ENCODE measurements at places on chromosomes 16 and 17.

DNA sequence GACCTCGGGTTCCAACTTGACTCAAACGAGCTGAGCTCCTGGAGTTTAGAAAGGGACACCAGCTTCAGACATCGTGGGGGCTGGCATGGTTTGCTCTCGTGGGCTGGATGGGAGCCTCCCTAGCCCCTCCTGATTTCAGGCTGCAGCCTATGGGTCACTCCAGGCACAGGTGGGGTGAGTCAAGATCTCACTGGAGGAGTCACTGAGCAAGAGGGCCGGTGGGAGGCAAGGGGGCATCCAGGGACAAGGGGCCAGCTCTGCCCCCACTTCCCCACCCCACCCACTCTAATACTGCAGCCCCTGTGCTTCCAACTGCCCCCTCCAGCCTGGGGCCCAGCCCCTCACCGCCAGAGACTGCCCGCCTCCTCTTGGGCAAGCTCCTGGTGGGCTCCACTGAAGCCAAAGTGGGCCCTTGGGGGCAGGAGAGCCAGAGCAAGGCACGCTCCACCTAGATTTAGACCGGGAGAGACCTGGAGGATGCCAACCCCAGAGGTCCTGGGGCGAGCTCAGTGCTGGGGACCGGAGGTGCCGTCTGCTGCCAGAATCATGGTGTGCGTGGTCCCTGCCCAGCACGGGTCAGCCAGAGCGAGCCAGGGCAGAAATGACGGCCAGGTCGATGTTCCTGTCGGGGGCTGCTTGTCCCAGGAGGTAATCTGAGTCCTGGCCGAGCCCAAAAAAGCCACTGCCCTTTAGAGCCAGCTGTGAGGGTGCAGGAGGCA, 6.4 kb downstream of the SLC16A3 start:
- no peak for DNase-seq

DNA sequence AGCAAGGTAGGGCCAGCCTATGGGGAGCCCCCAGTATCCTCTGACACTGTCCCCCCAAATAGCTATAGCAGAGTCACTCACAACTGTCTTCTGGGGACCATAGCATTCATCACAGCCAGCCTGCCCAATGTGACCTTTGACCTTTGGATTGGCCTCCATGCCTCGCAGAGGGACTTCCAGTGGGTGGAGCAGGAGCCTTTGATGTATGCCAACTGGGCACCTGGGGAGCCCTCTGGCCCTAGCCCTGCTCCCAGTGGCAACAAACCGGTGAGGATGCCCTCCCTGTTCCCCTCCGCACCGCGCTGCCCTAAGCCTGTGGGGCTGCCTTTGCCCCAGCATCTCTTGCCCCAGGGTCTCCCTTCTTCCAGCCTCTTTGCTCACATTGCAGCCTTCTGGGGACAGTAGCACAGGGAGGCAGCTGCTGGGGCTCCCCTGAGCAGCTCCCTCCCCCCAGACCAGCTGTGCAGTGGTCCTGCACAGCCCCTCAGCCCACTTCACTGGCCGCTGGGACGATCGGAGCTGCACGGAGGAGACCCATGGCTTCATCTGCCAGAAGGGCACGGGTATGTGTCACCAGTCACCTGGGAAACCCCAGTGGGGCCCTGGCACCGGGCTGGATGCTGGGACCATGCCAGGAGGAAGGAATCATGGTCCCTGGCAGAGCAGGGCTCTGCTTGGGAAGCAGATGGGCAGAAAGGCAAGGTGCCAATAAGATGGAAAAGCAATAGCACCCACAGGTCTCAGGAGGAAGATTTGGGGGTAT, 61.1 kb downstream of the MRC2 start:
- DNase-seq = no peak

GRCh38 chr17:61504697-61505096, 52.5 kb downstream of the TBX4 start:
- no peak for DNase-seq

GRCh38 chr16:80176114-80176513, 364.7 kb upstream of the DYNLRB2 start:
- DNase-seq = no peak

DNA sequence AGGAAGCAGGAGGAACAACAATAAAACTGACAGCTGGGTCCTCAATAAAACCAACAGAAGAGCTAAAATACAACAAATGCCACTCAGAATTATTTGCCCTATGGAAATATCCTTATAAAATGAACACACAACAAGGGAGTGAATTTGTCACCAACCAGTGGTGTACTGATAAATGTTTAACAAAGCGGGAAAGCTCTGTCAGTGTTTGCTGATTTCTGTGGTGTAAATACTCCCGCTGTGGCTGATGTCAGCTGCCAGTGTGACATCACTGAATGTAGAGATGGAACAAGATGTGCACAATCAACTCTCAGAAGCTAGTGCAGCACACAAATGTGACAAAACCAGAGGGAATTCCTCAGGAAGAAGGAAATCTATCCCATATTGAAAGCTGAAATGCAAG, 51.9 kb downstream of the CDYL2 start:
- DNase-seq = no peak

- DNase-seq = no peak
These were observed 367.4 kb downstream of the SEC14L1 start for GRCh38 chr17:77508047-77508715.

GRCh38 chr17:59289981-59290301, 41.5 kb upstream of the YPEL2 start:
- no peak for DNase-seq

DNA sequence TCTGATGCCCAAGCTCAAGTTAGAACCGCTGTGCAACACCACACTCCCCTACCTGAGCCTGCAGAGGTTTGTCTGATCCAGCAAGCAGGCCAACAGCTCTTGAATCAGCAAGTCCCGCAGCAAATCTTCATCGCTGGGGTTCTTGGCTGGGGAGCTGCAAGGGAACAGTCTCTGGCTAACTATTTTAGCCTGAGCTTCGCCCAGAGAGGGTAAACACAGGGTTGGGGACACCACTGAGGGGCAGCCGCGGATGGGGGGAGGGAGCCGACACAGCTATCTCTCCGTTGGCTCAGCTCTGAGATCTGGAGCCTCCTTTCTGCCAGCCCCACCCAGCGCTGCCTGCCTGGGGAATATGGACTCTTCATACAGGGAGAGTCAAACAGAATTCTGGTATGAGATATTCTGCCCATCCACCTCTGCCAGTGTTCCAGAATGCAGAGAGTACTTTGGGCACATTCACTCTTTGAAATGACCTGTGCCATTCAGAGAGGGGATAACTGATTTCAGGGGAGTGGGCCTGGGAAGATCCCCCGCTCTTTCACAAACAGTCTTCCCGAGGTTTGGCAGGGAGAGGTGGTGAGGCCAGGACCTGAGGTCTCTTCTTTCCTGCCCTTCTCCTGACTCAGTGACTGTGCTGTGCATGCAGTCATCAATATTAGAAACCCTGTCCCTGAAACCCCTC, 7.4 kb downstream of the GIP start:
- DNase-seq = no peak

All from CD14-positive monocyte (primary cell).